ENCODE measurements at places on chromosomes 11 and 22. TPM values are rescaled to one million over a fixed set of nuclear protein-coding genes. Genes with fewer than 3 reads are reported as not detected.

- DNase-seq: no peak
Observed at GRCh38 chr11:17939542-17939941, 73.3 kb downstream of the SERGEF start.

GRCh38 chr11:19328586-19329311 is 88.0 kb upstream of the E2F8 start:
- no peak for DNase-seq

GRCh38 chr11:81241672-81242275 is 1491.9 kb downstream of the FAM181B start:
- no peak for DNase-seq

DNA sequence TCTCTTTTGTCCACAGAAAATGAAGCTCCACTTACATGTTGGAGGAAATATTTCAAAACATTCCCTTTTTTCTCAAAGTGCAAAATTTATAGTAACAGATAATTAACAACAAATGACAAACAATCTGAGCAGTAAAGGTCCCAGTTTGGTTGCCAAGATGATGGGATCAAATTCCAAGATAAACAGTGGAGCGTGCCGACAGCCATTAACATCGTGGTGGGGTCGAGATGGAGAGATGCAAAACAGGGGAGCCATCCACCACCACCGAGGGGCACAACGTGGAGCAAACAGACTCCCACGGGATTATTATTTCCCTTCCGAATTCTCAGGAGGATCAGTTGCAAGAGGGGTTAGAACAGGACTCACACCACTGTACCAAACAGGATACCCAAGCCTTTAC is 17.2 kb downstream of the MPPED2 start:
- no peak for DNase-seq

DNA sequence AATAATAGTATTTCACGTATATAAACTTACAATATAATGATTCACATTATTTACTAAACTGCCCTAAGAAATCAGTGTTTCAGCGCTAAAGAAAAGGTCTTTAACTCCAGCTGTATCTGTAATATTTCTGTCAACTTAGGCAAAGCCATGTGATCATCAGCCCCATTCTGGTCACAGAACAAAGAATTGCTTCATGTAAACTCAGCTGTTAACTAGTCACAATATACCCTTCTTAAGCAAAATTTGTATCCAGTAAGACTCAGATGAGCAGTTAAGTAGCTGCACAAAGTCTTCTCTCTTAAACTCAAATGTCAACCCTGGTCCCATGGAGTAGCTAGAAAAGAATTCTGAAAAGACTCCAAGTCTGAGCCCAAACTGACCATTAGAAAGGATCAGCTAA is 26.6 kb downstream of the HPS5 start:
- no peak for DNase-seq

DNA sequence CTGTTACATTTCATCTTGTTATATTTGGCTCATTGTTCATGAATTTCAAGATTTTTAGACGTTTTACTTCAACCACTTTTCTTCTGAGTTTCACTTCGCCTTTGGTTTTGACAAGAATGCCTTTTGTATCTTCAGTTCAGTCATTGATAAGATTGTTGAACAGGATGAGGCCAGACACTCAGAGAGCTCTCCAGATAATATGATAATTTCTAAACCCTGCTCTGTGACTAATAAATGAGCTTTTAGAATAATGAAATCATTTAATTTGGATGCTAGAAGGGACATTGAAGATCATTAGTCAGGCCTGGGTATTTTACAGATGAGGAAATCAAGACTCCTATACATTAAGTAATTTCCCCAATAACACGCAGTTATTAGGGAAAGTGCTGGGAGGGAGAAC is 37.2 kb upstream of the GRAMD1B start:
- DNase-seq: no peak

DNA sequence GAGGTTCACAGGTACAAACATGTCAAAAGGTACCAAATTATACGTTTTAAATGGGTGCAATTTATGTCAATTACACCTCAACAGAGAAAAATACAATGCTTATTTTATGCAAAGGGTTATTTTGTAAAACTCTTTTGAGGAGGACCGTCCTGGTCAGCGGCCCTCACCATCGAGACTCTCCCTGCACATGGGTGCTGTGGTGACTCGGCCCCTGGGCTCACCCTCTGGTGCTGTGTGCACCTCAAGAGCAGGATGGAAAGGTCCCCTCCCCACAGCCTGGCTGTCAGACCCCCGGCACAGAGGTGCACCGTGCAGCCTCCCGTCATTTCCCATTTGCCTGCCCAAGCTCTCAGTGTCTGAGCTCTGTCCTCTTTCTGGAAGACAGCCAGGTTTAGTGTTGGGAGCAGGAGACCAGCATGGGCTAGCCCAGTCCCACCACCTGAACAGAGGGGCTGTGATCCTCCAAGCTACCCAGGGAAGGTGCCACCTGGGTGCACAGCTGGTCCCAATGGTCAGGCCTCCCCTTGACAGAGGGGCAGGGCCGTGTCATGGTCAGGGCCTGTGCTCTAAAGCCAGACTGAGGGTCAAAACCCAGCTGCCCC is 41.8 kb upstream of the PRODH start:
- no peak for DNase-seq

DNA sequence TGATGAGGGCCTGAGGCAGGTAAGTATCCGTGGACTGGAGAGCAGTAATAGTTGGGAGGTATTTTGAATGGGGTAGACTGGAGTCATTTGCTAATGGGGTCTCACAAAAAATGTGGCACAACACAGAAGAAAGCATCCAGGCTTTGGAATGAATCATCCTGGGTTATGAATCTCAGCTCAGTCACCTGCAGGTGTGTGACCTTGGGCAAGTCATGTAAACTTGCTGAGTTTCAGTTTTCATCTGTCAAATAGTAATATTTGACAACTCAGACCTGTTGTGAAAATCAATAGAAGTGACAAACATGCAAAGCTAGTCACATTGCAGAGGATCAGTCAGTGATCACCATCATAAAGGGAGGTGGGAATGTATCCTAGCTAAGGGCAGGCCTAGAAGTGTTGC is 232.0 kb upstream of the TENM4 start:
- no peak for DNase-seq

GRCh38 chr22:48734961-48735360 is 1092.7 kb downstream of the BRD1 start:
- no peak for DNase-seq

IL18 gene
- total RNA-seq: not detected

MYBPC3 gene
- not detected for total RNA-seq

LARGE2 gene
- 4.1 TPM for total RNA-seq

CNIH2 gene
- total RNA-seq: 1.1 TPM

PATE2 gene
- not detected for total RNA-seq

GAL gene
- not detected for total RNA-seq

RFPL2 gene
- total RNA-seq: 0.81 TPM

TNNI2 gene
- not detected for total RNA-seq

FOLH1 gene
- not detected for total RNA-seq

All from naive thymus-derived CD8-positive, alpha-beta T cell (primary cell).